ENCODE measurements at places on chromosomes 1 and 21.
A peak's percentile ranks its signal among the peaks of the same experiment; 100 is the strongest.

- DNase-seq = no peak
These were observed 361.5 kb downstream of the RRAGC start for GRCh38 chr1:38497921-38498656.

- peak; percentile 27 for DNase-seq
These were observed 5.3 kb upstream of the P3R3URF start for GRCh38 chr1:46181343-46182260.

DNA sequence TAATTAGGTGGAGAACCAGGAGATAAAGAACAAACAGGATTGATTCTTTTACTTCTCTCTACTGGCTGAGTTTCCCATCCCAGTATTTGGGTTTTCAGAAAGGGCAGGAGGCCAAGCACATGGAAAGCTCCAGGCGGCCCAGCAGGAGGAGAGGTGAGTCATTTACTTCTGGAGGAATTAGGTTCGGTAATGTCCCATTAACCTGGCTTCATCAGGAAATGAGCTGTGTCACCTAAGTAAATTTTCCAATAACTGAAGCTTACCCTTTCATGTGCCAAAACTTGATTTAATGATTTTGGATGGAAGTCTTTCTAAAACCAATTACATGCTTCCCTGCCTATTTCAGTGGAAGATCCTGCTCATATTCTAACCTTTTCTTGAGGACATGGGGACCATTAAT is 257.6 kb upstream of the USP24 start:
- DNase-seq = no peak

GRCh38 chr1:145730900-145731299 is 11.6 kb downstream of the CD160 start:
- no peak for DNase-seq

- no peak for DNase-seq
These were observed 788 bp upstream of the TXNIP start for GRCh38 chr1:145997016-145997717.

DNA sequence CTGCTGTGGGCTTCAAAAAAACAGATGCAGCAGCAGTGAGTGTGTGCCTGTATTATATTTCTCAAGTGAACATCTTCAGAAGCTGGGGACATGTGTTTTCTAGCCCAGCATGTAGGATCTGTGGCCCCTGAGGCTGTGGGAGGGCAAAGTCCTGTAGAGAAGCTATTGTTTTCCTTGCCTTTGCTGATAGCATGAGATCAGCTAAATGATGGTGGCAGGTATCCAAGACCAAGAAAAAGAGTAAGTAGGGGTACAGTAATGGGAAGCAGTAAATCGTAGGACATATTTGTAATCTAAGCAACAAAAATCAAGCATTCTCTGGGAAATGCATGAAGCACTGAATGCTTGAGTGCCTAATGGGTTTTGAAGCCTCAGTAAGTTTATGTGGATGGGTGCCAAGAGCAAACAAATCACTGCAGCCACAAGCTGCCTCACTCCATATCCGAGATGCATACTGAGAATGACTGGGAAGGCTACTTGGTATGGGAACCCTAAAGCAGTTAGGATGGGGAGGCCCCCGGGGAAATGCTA is 98.3 kb downstream of the CD58 start:
- no peak for DNase-seq

DNA sequence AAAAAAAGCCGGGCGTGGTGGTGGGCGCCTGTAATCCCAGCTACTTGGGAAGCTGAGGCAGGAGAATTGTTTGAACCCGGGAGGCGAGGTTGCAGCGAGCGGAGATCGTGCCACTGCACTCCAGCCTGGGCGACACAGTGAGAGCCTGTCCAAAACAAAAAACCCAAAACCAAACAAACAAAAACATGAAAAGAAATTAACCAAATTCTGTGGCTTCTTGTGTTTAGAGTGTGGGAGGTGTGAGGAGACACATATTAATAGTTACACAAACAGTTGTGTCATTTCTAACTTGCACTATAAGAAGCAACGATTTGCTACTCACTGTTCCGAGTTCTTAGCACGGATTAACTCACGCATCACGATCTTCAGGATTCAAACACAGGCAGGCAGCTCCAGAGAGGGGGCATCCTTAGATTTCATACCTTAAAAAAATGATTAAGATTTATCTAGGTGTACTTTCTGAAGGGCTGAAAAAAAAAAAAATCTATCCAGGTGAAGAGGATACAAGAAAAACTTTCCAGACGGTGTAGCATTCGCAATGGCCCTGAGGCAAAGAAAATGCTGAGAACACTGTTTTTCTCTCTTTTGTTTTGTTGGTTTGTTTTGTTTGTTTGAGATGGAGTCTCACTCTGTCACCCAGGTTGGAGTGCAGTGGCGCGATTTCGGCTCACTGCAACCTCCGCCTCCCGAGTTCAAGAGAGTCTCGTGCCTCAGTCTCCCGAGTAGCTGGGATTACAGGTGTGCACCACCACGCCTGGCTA is 713 bp upstream of the HMGCL start:
- no peak for DNase-seq

DNA sequence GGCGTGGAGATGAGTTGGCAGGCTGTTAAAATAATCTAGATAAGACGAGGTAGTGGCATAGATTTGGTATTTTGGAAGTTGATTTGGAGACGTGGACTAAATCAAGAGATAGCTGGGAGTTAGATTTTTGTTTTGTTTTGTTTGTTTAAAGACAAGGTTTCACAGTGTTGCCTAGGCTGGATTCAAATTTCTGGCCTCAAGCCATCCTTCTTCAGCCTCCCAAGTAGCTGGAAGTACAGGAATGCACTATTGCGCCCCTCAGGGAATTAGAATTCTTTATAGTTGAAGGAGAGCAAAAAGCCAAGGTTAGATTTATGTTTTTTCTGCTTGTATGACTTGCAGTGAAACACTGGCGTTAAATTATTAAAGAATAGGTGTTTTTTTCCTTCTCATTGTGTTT is 22.3 kb upstream of the SNRPE start:
- no peak for DNase-seq

DNA sequence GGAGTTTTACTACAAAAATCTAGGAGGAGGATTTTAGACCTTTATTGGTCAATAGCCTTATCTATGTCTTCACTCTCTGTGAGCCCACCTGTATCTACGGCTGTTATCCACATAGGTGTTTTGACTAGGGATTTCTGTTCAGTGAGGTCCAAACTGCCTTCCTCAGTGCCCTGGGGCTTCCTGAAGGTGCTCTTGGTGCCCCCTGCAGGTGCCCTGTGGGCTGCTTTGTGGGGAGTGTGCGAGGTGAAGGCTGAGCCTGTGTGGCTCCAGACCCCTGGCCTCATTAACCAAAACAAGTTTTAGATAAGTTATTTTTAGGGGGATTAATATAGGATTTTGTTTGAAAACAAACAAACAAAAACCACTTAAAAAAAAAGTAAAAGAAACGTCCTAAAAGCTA is 122.5 kb downstream of the KIF26B start:
- DNase-seq = no peak

DNA sequence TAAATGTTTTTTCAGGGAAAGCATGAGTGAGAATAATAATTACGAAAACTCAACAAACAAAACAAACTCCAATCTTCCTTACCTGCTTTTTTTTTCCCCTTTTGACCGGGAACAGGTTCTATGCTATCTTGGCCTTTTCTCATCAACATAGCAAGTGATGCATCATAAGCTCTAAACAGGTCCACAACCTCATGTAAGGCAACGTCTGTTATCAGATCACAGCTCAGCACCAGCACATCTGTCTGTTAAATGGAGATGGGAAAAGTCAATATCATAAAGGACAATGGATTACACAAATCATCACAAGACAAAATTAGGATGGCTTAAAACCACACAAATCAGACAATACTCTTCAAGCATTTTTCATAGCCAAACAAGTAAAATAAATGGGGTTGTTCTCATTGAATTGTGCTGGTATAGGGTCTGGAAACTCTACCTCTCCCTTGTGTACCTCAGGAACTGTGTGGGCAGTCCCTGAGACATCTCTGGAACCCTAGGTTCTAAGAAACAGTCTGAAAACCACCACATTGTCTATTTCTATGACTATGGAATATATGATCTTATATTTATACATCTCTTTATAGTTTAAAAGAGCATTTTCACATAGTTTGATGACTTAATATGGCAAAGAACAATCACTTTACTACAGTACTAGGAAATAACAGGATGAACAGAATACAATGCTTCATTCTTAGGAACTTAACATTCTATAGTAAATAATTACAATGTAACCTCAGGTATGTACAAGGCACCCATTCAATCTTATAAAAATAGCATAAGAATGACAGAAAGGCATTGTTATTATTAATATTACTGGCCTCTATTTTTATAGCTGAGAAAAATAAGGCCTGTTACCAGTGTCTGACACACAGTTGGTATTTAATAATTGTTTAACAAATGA is 44.7 kb downstream of the EIF2B3 start:
- DNase-seq = no peak

GRCh38 chr1:199979071-199979470 is 48.4 kb upstream of the NR5A2 start:
- DNase-seq = no peak

DNA sequence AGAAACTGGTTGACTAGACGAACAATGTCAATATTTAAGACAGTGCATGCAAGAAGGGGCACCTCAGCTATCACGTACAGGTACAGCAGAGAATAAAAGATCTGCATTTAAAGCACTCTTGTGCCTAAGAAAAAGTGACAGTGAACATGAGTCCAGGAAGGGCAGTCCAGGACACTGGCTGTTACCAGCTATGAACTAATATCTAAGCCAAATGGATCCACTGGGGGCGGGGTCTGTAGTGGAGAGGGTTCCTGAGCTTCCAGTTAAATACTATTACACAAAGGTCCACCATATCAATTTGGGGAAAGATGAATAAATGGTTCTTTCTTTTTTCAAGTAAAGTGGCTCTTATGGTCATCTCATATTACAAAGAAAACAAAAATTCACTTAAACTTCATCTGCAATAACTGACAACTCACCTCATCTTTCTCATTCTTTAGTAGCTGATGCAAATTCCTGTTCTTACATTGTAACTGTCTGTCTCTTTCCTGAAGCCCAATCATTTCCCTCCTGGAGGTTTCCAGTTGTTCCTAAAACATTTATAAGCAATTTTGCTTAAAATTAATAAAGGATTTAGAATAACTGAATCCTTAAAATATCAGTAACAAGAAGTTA is 24.5 kb downstream of the SSX2IP start:
- no peak for DNase-seq

DNA sequence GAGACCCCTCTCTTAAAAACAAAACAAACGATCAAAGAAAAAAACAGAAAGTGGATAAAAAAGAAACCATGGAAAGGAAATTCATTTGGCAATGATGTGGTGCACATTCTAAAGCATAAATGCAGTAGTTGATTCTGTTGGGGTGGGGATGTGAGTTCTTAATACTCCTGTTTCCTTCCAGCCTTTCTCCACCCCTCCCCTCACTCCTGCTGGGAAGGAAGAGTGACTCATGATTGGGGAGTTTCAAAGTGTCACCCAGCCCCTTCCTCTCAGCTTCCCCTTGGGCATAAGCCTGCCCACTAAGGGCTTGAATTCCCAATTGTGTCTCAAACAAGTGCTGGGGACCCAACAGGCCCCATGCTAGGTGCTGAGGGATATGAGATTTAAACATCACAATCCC is 6.7 kb upstream of the PINK1 start:
- no peak for DNase-seq

DNA sequence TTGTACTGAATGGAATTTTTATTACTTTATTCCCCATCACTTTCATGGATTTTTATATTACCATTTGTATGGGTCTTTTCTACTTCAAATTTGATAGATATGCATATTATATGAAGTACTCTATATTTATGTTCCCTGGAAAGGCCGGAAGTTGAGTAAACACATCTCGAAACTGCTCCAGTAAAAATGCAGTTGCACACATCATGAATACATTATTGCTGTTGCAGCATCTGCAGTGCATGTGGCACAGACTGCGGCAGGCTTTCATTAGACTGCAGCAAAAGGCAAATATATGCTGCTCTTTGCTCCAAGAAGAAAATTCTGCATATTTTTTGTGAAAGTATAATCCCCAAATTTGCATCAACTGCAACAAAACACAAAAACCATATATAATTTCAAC is 48.7 kb upstream of the LRRC7 start:
- DNase-seq = no peak

GRCh38 chr1:220182111-220182510 is 88.2 kb downstream of the IARS2 start:
- no peak for DNase-seq

DNA sequence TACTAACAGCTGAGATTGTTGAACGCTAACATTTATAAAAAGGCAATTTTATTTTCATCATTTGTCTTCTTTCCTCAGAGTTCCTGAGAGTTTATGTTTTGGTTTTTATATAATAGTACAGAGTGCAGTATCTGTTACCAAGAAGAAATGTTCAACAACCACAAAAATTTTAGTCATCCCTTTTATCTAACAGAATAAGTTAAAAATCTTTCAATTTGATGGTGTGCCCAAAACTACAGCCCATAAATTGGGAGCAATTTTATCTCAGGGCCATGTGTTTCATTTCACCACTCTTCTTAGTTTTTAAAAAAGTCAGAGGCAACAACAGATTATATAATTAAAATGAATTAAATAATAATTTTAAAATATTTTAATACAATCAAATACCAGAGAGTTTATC is 37.1 kb downstream of the NEXN start:
- no peak for DNase-seq

GRCh38 chr1:110053552-110054428 is 16.7 kb downstream of the ALX3 start:
- DNase-seq = no peak

- no peak for DNase-seq
These were observed 2.7 kb upstream of the OR10J4 start for GRCh38 chr1:159429074-159429861.

DNA sequence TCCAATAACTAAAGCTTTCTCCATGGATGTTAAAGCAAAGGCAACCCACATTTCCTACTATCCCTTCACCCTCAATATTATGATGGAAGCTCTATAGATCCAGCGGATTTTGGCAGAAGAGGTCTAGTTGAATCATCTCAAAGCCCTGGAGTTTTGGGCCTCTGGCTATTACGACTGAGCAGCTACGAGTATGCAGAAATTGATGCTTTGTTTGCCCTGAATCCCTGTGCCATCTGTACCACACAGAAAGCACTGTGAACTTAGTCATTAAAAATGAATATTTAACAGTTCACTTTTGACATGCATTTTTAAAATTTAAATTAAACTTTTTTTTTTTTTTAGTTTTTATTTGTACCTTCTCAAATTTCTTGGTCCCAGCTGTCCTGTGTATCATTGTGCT is 705.4 kb upstream of the PTBP2 start:
- no peak for DNase-seq

- no peak for DNase-seq
These were observed 29.6 kb downstream of the KCNN3 start for GRCh38 chr1:154840269-154841176.

DNA sequence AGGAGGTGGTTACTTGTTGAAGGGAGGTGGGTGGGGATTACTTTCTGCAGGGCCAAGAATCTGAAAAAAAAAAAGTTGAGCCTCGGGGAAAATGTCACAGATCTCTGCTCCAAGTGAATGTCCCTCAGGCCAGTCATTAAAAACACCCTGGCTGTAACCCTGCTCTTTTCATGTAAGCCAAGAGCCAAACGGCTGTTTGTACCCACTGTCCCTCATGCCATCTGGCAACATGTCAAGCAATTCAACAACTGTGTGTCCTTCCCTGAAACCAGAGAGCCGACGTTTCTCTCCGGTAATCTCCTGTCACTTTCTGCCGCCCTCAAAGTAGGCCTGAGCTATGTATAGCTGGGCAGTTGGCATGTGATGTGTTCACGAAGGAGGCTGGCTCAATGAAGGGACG is 14.7 kb downstream of the CASQ2 start:
- no peak for DNase-seq

Data from GF-D8 (cell line).